C1 segment of cervical spinal cord (tissue), 14 donors: ENCODE measurements at places on chromosomes 6 and 20.
A peak's percentile ranks its signal among the peaks of the same experiment; 100 is the strongest.

DNA sequence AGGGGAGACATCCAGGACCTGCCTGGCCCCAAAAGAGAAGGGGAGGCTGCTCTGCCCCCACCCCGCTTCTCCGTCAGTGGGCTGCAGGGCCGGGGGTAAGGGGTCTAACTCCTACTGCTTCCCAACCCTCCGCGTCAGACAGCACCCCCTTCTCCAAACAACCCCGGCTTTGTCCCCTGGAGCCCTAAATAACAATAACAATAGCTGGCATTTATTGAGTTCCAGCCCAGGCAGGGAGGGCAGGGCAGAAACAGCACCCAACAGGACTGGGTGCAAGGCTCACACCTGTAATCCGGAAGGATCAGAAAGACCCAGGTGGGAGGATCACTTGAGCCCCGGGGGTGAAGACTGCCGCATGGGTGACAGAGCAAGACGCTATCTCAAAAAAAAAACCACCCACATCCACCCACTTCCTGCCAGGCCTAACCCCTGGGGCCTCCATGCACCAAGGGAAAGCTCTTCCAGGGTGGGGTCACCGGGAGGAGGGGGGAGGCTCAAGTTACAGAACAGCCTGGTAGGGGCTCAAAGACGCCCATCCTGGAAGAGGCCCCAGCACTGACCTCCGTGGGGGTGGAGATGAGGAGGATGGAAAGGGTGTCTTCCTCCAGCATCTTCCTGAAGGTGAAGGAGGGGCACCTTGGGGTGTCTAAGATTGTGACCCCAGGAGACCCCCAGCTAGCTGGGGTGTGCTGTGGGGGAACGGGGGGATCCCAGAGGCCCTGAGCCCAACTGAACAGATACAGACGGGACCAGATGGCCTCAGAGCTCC lies 1.3 kb upstream of the FNDC11 start:
- DNase-seq: no peak

- DNase-seq: no peak
Measured at GRCh38 chr6:125802943-125803377, 12.2 kb downstream of the NCOA7 start.

- no peak for DNase-seq
Measured at GRCh38 chr20:58753267-58753921, 60.8 kb downstream of the NPEPL1 start.

DNA sequence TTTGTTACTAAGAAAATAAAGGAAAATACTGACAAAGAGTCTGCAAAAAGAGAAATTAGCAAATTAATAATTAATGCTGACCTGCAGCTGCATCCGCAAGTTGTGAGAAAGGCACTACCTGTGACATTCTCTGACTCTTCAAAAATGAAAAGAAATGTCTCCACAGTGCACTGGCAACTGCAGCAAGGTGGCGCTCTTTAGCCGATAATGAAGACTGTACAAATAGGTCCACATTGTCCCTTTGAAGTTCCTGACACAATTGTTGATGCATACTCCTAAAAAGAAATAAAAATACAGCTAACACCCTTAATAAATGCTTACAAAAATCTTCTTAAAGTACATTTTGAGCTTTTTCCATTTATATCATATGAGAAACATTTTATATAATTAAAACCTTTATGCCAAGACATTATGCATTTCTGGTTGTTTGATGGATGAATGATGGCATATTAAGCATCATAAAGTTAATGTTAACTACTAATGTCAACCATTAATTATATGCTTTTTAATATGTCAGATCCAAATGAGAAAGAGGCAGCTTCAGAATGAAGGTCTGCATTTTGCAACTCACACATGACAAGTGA lies 96.5 kb downstream of the MMS22L start:
- peak; percentile 32 for DNase-seq

- DNase-seq: no peak
Measured at GRCh38 chr6:150813319-150813992, 52.0 kb upstream of the MTHFD1L start.

DNA sequence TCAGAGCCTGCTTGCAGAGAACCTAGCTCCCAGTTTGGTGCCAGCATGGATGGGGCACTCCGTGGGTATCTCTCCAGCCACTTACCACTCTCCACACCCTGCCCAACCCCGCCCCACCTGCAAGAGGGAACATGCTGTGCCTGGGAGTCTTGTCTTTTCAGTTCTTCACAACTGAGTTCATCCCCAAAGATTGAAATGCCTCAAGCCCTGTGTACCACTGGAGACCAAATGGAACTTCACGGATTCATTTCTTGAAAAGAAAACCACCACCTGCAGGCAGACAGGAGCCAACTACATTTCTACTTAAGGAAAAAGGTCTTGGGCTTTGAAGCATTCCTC lies 50.1 kb downstream of the TRERF1 start:
- DNase-seq: no peak

DNA sequence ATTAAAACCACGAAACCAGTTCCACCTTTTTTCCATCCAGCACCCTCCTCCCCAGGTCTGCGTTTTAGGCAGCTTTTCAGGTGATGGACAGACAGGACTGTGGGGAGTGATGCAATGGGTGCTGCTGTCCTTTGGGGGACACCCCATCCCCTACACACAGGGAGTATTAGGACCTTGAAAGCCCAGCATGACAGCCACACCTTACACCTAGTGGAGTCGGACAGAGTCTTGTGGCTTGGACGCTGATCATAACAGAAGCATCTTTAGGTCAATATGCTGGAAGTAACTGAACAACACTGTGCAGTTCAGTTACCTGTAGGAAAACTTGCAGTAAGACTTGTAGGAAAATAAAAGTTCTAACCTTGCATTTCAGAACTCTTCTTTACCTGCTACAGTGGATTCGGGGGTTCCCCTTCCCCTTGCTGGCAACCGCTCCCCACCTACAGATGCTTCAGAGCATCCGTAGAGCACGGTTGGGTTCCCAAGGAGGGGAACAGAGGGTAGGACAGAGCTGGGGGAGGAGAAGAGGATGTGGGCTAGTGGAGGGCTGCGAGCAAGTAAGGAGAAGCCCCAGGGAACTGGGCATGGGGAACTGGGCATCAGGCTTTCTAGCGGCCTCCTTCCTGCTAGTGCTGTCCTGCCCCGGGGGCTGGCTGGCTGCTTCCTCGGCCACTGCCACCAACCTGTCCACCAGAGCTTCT lies 31.7 kb downstream of the PLEKHG1 start:
- DNase-seq: no peak

DNA sequence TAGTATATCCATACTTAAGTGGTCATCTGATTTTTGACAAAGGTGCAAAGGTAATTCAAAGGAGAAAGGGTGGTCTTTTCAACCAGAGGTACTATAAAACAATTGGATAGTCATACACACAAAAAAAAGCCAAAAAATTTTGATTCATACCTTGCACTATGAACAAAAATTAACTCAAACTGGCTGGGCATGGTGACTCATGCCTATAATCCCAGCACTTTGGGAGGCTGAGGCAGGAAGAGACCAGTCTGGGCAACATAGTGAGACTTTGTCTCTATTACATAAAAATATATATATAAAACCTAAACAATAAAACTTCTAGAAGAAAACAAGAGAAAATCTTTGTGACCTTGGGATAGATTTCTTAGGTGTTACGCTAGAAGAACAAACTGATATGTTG lies 43.8 kb upstream of the ADIG start:
- DNase-seq: no peak

- no peak for DNase-seq
Measured at GRCh38 chr6:20400456-20401204, 1.0 kb upstream of the E2F3 start.

- no peak for DNase-seq
Measured at GRCh38 chr6:110573537-110573936, 97.1 kb upstream of the SLC22A16 start.

- peak; percentile 35 for DNase-seq
Measured at GRCh38 chr20:32282461-32282860, 5.0 kb downstream of the KIF3B start.

DNA sequence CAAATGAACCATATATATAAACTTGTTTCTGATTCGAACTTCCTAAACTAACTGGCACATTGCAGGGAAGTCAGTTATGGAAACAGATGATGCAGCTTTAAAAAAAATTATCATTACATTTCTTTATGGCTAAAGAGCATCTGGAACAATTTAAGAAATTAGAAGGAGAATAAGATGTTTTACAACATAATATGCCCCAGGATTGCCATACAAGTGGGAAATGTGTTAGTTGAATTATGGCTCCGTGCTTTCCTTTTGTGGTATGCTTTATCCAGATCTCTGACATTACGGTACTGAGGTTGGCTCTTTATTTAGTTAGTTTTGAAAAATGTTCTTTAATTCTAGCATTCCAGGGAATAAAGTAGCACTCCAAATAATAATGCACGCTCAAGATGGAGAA lies 343.0 kb upstream of the ZFP64 start:
- DNase-seq: no peak

- no peak for DNase-seq
Measured at GRCh38 chr20:31962761-31963160, 5.2 kb upstream of the XKR7 start.

DNA sequence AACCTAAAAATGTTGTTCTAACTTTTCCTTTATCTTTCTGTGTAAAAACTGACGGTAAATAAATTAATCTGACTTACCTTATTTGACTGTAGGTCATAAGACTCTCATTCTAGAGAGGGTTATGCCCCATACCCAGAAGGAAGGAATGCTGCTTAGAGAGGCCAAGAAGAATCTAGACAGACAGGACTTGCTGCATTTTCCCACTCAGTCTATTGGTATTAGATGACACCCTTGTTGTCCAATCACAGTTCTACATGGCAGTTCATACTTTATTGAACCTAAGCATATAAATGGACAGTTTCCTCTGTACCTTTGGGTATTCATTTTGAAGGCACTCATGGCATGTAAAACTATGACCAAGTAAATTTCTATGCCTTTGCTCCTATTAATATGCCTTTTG lies 359.6 kb upstream of the ID4 start:
- DNase-seq: no peak

GRCh38 chr20:35319192-35319870 lies 27.1 kb upstream of the FAM83C start:
- DNase-seq: no peak

- no peak for DNase-seq
Measured at GRCh38 chr6:85389151-85389797, 60.6 kb upstream of the NT5E start.

GRCh38 chr6:15504581-15505350 lies 158.1 kb downstream of the DTNBP1 start:
- DNase-seq: peak; percentile 76

- DNase-seq: no peak
Measured at GRCh38 chr6:2676048-2676447, 74.7 kb downstream of the MYLK4 start.

GRCh38 chr20:38889792-38890496 lies 36.3 kb upstream of the FAM83D start:
- peak; percentile 82 for DNase-seq

GRCh38 chr6:49557177-49557576 lies 6.7 kb downstream of the C6orf141 start:
- DNase-seq: no peak

DNA sequence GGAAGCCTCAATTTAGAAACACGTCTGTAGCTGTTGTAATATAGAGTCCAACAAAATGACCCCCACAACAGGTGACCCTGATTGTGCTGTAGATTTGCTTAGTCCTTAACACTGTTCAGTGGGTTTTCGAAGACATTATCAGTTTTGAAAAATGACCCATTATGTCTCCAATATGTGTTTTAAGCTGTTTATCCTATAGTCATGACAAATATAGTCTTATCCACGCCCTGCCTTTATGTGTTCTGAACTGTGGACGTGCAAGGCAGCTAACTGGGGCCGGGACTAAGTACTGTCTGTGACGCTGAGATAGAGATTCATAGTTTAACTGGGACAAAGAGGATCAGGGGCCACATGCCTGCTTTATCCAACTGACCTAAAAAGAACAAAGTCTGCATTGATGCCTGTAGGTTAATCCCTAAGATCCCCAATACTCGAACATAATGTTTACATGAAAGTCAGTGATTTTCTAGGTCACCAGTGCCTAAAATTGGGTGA lies 192.4 kb downstream of the CD83 start:
- DNase-seq: no peak

DNA sequence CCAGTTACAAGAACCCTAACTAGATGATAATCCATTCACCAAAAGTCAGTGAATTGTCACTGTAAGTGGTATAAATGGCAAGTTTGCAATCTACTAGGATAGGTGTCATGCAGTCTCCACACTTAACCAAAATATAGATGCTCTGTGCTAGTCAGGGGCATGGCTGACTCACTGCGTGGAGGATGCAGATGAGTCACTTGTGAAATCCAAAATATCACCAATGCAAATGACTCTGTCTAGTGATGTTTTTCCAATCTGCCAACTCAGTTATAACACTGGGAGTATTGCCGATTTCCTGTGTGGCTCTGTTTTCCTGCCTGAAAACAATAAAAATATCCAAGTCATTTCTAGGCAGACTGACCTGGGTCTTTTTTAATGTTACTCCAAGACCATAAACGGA lies 47.8 kb upstream of the NRSN1 start:
- no peak for DNase-seq

DNA sequence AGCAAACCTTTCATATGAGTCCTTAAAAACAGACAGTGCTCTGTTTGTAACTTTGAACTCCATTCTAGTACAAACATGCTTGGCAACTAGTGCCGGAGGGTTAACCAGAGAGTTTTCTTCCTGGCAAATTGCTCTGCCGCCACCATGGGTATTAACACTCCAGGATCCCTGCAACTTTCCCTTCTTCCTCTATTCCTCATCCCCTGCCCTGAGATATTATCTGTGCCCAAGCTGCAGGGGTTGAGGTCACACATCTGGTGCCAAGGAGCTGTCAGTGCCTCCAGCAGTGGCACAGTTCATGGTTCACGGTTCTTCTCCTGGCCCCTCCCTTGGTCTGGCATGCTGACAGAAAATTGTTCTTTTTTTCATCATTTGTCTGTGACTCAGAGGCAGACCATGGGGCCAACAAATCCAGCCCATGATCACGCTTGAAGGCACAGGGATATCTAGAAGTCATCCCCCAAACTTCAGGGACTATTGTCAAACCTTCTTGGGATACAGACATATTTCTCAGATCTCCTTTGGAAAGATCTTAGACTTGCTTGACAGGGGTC lies 77.5 kb downstream of the ATXN1 start:
- DNase-seq: no peak

DNA sequence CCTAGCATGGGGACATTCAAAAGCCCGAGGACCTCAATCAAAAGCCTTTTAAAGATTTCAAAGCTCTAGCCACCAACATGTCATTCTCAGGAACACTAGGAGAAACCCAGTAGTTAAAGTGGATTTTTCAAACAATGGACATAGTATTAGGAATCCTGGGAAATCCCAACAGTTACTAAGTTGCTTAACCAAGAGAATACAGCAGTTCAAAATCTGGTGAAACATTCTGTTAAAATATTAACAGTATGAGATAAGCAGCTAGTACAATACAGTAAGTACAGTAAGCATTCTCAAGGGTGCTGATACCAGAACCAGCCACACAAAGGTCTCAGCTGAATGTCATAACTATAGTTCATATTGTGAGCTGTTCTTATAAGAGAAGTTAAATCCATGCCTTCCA lies 68.6 kb downstream of the CDK19 start:
- no peak for DNase-seq
